ENCODE measurements at places on chromosomes 2 and 18. TPM values are rescaled to one million over a fixed set of nuclear protein-coding genes. Genes with fewer than 3 reads are reported as not detected.

GRCh38 chr18:30915336-30915988, 127.1 kb downstream of the DSC3 start:
- DNase-seq: no peak

DNA sequence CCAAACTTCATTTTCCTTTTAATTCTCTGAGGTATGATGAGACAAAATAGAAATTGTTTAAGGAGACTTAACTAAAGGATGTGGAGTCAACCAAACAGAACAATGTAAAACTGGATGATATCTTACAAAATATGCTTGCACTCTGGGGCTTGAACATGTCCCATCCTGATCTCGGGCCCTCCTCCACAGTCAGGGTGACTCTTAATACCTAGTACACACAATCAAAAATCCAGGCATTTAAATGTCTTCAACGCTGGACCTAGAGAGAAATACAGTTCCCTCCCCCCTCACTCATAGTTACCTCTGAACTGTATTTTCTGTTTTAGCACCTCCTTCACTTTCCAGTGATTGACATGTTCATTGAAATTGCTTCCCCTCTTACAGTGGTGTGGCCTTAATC, 36.9 kb upstream of the SERPINB2 start:
- DNase-seq: no peak

GRCh38 chr18:58562146-58562998, 66.5 kb downstream of the ALPK2 start:
- no peak for DNase-seq

DNA sequence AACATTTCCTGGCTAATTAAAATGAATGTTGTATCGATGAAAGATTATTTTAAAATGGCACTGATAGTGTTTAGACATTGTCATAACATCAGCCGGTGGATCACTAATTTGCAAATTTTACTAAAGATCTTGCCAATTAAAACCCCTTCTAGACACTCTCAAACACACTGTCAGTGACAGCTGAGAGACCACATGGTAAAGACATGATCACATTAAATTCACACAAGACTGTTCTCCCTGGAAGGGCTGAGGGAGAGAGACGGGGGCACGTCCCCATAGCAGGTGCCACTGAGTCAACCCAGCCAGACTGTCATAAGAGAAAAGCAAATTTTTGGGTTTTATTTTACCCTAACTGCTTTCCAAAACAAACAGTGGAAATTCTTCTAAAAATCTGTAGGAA, 306.0 kb downstream of the TXNL1 start:
- no peak for DNase-seq

GRCh38 chr18:77115192-77115953, 17.2 kb downstream of the MBP start:
- peak; percentile 49 for DNase-seq

- no peak for DNase-seq
Observed at GRCh38 chr18:68893354-68893753, 95.5 kb downstream of the CCDC102B start.

GRCh38 chr18:41486575-41486974, 468.5 kb upstream of the PIK3C3 start:
- DNase-seq: no peak

DNA sequence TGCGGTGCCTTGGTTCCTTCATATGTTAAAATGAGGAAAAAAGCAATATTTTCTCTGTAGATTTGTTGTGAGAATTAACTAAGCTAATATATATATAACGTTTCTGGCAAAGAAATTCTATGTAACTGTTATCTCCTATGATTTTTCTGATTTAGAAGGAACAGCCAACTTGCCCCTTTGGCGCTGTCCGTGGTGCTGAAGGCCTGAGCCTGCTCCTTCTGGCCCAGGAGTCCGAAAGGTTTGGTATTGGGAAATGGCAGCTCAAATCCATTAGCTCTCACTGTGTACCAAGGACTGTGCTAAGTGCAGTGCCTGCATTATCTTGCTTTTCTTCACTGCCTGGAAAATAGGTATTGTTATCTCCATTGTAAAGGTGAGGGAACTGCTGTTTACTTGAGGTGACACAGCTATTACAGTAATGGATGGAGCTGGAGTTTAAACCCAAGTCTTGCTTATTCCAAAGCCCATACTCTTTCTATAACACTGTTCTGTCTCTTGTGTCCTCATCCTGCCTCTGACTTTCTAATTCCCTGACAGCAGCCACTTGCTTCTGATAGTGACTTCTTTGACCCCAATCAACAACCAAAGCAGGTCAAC, 52.2 kb downstream of the C1QL2 start:
- peak; percentile 41 for DNase-seq

- no peak for DNase-seq
Observed at GRCh38 chr2:165593081-165593480, 123.6 kb downstream of the CSRNP3 start.

GRCh38 chr2:46715541-46715940, 200.1 kb downstream of the MCFD2 start:
- no peak for DNase-seq

DNA sequence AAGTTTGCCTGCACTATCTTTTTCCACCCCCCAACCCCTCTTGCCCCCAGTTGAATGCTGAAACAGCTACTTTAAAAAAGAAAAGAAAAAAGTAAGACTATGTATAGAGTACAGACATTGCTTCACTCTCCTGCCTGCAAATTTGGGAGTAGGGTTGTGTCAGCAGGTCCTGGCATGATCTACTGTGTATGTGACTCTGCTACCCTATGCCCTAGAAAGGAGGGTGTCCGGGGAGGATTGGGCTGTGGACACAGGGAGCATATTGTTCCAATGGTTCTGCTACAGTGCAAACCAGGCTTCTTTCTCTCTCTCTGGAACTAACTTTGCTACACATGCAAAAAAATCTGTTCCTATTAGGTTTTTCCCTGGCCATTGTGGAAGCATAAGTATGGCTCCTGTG, 9.9 kb upstream of the ZEB2 start:
- DNase-seq: no peak

DNA sequence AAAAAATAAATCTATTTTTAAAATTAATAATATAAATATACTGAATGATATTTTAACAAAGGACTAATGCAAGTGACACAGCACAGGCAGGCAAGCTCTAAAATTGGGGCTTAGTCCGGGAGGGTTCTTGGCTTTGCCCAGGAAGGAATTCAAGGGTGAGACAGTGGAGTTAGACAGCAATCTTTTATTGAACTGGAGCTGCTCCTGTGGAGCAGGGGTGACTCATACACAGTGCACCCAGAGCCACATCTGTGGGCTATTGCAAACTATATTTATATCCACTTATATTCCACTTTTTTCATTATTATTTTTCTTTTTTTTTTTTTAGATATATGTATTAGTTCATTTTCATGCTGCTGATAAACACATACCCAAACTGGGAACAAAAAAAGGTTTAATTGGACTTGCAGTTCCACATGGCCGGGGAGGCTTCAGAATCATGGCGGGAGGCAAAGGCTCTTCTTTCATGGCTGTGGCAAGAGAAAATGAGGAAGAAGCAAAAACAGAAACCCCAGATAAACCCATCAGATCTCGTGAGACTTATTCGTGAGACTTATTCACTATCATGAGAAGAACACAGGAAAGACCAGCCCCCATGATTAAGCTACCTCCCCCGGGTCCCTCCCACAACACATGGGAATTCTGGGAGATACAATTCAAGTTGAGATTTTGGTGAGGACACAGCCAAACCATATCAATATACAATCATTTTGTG, 437.1 kb downstream of the BCL11A start:
- no peak for DNase-seq

DNA sequence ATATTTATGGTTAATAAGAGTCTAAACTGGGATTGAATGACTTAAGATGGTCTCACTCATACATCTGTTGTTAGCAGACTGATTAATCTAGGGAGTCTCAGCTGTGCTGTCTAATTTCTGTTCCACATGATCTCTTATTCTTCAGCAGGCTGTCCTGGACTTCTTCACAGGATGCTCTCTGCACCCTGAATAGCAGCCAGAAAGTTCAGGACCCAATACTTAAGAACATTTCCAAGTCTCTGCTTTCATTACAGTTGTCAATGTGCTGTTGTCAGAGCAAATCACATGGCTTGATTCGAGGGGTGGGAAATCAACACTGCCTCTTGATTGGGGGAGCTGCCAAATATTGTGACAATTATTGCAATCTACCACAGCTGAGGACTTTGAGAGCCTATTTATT, 627.1 kb upstream of the SLC8A1 start:
- DNase-seq: no peak

DNA sequence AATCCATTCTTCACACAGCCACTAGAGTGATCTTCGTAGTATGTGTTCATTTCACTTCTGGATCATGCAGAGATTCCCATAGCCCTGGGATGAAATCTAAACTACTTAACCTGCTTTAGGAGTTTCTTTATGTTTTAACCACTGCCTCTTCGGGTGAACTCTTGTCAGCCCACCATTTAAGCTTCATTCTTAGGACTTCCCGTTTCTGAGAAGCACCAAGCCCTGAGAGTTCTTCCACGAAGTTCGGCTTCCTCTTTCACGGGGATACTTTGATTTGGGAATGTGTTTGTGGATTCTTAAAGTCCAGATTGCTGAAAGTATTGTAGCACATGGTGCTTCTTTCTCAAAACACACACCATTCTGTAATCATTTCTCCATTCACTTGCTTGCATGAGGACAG, 205.0 kb downstream of the UBE2E3 start:
- DNase-seq: no peak

DNA sequence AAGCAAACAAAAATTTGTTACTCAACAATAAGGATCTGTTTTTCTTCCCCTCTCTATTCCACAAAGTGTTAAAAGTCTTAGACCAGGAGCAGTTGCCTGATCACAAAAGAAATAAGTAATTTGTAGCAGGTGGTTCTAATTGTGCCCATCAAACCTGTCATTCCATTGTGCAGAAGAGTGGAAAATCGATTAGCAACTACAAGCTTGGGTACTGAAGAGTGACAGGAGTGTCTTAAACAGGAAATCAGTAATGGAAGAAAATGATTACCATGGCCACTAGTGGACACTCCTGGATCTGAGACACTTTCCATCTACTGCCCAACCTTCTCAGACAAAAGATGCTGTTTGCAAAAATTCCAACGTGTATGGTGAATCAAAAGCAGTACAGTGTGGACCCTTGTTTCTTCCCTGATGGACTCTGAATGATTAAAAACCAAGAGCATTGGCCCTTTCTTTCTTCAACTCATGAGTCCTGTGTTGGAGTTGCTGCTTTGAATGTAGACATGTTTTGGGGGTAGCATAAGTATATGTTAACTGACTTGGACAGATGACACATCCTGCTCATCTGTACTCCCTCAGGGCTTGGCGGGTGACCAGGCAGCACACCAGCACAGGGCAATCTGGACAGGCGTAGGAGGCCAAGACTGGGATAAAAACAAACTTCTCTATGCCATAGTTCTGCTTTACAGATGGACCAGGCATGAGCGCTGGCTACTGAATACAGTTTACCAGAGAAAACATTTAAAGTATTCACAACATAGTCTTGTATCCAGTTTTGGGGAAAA, 51.9 kb downstream of the PLA2R1 start:
- DNase-seq: peak; percentile 93

SPHKAP gene
- total RNA-seq: not detected

OR6B2 gene
- total RNA-seq: not detected

CHN1 gene
- total RNA-seq: 131 TPM

All from RPMI7951 (cell line).